ENCODE measurements at places on chromosomes 5 and 9.
A peak's percentile ranks its signal among the peaks of the same experiment; 100 is the strongest.

GRCh38 chr5:133996683-133997252 is 8.0 kb downstream of the VDAC1 start:
- DNase-seq, result no peak

DNA sequence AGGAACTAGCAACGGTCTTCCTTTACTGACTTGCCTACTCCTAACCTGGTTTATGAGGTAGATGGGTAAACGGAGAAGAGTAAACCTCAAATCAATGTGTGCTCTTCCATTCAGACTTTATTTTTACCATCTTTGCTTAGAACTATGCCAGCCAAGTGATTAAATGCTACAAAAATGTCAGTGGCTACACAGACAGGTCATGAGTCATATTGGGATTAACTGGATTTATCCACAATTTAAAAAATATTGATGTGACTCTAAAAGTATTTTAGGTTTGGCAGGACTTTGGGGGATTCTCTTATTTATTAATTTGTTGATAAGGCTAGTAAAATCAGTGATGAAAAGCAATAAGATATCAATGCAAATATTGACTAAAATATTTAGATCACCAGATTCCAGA is 275.0 kb downstream of the PLK2 start:
- DNase-seq, result peak; percentile 76

DNA sequence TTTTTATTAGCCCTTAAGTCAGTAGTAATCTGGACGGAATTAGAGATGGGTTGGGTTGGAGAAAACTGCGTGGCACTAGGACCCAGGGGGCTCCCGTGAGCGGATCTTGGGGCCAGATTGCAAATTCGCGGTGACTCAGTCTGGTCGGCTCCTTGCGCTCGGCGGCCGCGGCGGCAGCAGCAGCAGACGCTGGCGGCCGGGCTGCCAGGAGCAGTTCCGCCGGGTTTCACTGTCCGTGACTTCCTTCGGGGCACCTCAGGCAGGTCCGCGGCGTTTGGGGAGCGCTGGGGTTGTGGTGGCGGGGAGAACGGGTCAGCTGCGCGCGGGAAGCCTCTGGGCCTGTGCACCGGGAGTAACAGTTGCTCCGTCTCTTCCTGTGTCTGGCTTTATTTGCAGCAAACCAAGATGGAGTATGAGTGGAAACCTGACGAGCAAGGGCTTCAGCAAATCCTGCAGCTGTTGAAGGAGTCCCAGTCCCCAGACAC is 31.6 kb downstream of the TNPO1 start:
- peak; percentile 68 for DNase-seq

DNA sequence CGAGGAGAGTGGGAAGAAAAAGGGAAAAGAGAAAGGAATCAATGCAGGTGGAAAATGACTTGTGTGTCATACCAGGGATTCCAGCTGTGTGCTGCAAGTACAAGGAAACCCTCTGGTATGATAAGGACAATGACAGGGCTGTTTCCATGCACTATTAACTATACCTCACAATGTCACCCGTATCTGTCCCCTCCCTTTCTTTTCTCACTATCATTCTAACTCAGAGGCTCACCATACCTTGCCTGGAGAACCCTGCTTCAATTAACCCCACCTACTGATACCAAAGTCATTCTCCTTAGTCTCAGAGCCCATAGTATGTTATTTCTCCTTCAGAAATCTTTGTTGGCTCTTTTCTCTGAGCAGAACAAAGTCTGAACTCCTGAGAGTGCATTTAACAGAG is 236.2 kb upstream of the NREP start:
- DNase-seq, result no peak

DNA sequence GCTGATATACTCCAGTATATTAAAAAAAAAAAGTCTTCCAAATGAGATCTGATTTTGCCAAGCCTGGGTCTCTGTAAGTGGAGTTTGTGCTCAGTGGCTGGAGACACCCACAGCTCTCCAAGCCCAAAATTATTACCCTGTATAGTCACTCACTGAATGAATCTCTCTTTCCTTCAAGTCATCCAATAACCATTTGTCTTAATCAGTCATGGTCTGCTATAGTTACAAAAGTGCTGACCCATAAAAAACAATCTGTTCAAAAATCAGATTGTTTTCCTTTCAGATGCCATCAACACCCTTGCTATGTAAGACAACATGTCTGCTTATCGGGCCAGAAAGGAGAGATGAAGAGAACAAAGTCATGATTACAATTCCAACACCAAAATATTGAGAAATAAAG is 159.4 kb upstream of the FST start:
- no peak for DNase-seq

GRCh38 chr5:54363669-54364068 is 53.3 kb upstream of the ARL15 start:
- no peak for DNase-seq

DNA sequence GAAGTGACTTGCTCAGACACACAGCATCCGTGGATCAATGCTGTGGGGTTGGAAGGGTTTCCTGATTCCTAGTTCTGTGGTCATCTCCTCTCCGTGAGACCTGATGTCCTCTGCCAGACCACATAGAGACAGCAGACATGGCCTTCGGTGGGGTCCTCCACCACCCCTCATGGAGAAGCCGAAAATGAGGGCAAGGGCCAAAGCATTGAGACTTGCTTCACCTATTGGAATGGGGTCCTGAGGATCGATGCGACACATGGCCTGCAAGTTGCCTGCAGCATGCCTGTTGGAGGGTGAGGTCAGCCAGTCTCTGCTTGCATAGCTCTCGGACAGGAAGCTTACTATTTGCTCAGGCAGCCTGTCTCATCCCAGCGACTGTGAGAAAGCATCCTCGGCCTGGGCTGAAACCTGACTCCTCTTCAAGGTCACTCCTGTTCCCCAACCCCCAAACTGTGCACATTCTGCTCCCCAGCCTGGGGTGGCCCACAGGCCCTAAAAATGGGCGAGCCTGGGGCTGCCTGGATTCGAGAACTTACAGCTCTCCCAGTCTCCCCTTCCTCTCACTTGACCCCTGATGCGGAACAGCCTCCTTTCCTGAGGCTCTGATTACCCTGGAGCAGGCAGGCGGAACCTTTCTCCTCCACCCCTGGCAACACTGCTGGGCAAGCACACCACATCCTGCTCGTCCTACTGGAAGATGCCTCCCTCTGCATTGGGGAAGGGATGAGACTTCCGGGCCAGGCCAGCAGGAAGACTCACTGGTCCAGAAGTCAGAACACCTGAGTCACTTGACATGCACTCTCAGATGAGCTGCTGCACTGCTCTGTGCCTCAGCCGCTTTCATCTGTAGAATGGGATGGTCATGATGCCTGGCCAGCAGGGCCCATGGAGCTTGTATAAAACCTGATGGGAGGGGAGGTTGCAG is 186.9 kb downstream of the RGS3 start:
- peak; percentile 90 for DNase-seq

GRCh38 chr5:59491945-59492344 is 401.6 kb downstream of the PDE4D start:
- no peak for DNase-seq

DNA sequence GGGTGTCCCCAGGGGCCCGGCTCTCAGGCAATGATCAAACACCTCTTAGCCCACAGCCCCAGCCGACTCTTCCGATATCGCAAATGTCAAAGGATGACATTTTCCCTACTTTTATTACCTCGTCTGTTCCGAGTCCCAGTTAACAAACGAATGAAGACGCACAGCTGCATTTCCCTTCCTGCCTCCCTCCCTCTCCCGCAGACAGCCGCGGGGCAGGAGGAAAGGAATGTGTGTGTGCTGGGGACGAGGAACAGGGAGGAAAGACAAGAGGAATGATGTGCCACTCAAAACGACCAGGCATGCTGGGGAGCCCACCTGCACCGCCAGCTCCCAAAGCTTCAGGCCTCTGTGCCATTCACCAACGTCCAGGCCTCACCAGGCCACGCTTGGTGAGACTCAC is 125.9 kb upstream of the SARDH start:
- no peak for DNase-seq

DNA sequence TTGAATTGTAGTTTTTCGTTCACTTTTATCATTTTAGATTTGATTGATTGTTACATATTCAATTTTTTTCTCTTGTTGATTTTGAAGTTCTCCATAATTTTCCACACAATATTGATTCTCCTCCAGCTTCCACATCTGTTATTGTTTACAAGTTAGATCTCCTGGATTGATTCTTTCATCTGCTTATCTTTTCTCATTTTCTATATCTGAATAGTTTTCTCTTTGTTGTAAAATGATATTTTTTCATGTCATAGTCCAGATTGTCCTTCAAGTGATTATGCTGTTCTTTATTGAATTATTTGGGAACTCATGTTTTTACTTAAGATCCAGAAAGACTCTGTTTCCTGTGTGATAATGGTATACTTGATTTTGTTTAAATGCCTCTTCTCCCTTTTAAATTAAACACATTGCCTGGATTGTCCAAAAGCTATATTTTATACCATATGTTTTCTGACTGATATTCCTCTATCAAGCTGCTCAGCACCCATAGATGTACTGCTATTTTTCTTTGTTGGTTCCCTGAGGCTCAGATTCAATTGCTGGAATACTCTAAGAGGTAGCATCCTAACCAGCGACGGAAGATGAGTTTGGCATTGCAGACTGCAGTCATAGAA is 206.6 kb upstream of the PRR16 start:
- DNase-seq, result no peak

- DNase-seq, result no peak
These were observed 61.3 kb upstream of the MTAP start for GRCh38 chr9:21741151-21741550.

DNA sequence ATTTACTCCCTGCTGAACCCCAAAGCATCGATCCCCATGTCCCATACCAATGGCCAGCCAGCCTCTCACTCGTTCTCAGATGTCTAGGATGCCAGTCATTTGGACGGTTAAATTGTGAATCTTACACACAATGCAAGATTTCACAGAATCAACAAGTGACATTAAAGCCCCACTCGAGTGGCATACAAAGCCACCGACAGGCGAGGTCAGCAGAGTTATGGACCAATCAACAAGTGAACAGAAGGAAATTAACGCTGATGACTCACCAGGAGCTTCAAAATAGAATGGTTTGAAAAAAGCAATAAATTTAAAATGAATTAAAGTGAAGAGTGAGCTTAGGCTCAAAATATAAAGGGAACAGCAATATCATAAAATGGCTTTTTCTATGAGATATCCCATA is 8.2 kb upstream of the RUFY1 start:
- DNase-seq, result no peak

GRCh38 chr5:103446813-103447212 is 115.8 kb downstream of the NUDT12 start:
- DNase-seq, result no peak

DNA sequence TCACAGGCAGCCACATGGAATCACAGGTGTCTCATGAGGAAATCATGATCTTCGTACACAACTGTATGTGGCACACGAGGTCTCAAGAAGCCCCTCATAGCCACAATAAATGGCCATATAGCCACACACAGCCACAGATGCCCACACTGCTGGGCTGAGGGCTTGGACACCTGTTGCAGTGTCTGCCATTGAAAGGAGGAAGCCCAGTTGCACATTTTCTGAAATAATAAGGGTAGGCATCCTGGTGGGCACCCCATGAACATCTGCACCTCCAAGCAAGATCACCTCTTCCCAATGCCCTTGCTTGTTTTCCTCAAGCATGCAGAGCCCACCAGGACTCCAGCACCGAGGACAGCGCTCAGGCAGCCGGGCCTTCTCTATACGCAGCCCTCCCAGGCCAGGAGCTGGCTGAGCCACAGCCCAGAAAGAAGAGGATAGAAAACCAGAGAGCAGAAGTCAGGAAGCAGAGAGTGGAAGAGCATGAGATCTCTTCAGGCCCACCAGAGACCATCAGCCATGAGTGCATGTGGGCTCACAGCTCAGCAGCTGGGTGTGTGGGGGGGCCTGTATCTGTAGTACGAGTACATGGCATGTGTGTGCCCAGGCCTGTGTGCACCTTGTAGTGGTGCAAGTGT is 1.0 kb upstream of the ACSL6 start:
- no peak for DNase-seq

DNA sequence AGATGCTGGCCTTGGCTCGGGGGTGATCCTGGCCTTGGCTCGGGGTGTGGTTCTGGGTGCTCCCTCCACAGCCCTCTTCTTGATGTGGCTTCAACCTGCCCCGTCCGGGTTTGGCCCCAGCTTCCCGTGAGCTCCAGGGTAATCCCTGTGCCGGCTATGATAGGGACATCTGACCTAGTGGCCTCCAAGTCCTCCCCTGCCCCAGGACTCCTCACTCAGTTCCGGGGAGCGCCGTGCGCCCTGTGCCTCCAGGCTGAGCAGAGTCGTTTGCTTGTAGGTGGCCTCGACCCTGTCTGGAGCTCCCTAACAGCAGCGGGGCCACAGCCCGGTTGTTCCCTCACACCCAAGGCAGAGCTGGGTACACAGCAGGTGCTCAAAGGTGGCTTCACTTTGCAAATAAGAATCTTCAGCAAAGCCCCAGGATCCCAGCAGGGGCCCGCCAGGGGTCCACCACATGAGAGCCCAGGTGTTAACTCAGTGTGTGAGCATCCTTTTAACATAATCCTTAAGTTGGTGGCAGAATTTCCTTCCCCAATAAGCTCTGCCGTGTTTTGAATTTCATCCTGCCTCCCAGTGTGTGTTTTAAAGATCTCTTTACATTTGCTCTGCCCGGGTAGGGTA is 32.3 kb upstream of the CEP72 start:
- no peak for DNase-seq

- no peak for DNase-seq
These were observed 7.9 kb downstream of the GABRP start for GRCh38 chr5:170791325-170791954.

DNA sequence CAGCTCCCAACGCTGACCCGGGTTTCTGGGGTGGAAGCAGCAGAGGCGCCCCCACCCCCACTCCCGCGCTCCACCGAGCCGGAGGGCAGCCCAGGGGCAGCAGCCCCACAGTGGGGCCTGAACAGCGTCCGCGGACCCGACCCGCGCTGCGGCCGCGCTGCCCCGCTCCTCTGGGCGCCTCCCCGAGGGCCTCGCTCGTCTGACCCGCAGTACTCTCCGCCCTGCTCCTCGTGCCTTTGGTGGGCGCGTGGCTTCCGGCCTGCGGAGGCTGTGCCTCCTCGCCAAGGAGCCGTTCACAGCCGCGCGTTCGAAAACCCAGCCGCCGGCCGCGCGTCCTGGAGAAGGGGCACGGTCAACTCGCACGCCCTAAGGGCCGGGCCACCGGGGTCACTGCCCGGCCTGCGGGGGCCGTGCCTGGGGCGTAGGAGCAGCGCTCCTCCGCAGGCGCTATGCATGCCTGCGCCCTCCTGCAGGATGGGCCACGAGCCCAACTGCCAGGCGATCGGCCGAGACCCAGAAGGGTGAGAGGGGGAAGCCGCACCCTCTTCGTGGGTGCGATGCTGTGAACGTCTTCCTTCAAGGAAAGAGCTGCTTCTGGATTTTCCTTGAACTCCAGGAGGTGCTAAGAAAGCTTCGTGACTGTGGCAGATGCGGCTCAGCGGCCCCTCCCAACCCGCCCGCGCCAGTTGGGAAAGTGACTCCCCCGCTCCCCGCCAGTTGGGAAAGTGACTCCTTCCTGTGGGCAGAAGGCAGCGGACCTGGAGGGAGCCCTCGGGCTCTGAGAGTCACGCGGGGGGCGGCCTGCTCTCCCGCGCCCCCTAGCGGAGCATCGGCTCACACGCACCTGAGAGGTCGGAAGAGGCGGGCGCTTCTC is 82.7 kb downstream of the HSD17B3 start:
- DNase-seq, result no peak

- no peak for DNase-seq
These were observed 76.7 kb downstream of the ARSB start for GRCh38 chr5:78908173-78909061.

- no peak for DNase-seq
These were observed 29.4 kb downstream of the VCP start for GRCh38 chr9:35042891-35043545.

Data from RCC 7860 (cell line).